Mesothelial cell of epicardium (in vitro differentiated cells): ENCODE measurements at places on chromosomes 2 and 18. TPM values are rescaled to one million over a fixed set of nuclear protein-coding genes. Genes with fewer than 3 reads are reported as not detected.

DNA sequence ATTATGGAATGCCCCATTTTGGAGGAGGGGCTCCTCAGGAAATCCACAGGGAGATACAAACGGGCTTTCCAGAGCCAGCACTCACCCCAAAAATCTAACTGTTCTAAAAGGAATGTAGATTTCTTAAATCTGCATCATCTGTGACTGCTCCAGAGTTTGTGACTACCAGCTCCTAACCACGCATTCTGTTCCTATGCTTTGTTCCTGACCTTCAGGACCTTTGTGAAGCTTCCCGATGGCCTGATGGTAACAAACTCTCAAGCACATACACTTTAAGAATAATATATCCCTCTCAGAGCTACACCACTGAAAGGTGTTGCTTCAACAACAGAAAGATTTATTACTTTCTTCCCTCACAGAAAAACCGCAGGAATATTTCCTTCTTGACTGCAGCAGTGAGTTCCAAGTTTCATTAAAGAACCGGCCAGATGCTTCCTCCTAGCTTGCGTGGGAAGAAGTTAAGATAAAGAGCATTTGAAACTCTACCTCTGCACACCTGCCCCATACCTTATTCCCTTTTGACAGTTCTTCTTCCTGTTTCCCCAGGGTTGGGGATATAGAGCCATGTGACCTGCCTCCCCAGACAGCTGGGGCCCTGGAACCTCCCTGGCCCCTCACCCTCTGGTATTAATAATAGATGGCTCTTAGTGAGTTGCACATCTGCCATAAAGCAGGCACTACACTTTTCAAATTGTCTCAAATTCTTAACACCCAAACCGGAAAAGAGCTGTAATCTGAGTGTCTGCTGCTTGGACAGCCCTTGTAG is 40.2 kb upstream of the EML4 start:
- no peak for DNase-seq

- no peak for DNase-seq
These were observed 11.0 kb downstream of the FBLN7 start for GRCh38 chr2:112149194-112149593.

- no peak for DNase-seq
These were observed 76.4 kb downstream of the COL6A3 start for GRCh38 chr2:237337586-237337985.

DNA sequence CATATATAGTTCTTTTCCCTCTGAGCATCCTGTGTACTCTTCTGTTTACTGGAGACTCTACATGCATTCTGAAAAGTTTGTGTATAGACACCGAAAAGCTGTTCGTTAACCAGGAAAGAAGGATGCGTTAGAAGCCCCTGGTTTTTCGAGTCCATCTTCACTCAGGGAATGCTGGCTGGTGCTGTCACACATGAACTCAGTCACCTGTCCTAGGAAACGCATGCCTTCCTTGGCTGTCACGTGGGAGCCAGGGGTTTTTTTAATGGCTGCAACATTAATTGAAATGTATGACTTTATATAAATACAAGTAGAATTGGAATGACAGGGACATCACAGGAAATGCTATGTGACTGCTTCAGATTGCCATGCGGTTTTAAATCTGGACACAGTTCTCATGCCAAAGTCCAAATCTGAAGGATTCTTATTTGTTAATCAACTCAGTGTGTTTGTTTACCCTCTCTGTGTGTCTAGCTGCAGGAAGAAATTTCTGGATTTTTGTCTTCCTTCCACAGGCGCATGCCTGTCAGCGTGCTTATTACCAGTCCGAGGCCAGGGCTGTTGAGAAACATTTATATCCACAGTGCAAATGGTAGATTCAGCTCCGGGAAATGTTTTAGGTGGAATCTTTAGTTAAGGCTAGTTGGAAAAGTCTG is 2.6 kb downstream of the RAMP1 start:
- no peak for DNase-seq

- no peak for DNase-seq
These were observed 133.9 kb downstream of the ZNF532 start for GRCh38 chr18:58998401-58999203.

Gene IL36G
- not detected in 3 replicates for total RNA-seq
